Urinary bladder (tissue), 4 donors: ENCODE measurements at places on chromosomes 12 and 14. TPM values are rescaled to one million over a fixed set of nuclear protein-coding genes. Genes with fewer than 3 reads are reported as not detected.

DNA sequence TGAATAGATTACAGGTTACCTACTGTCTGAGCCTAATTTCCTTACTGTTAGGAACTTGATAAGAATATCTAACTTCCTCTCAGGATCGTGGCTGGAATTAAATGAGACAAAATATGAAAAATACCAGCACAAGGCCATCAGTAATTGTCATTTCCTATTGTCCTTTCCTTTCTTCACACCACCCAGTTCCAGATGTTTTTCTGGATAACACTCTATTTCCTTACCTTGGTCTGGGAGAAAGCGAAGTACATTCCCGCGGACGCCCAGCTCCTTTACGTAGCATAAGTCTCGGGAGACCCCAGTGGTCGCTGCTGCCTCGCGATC lies 376 bp downstream of the GDF3 start:
- DNase-seq = no peak

- no peak for DNase-seq
Measured at GRCh38 chr12:108630481-108631207, 3.0 kb downstream of the SELPLG start.

GRCh38 chr12:1879633-1880032 lies 38.8 kb downstream of the CACNA2D4 start:
- no peak for DNase-seq

Gene NRXN3
- 3.9 TPM for total RNA-seq
